ENCODE measurements at places on chromosomes 4 and X.

DNA sequence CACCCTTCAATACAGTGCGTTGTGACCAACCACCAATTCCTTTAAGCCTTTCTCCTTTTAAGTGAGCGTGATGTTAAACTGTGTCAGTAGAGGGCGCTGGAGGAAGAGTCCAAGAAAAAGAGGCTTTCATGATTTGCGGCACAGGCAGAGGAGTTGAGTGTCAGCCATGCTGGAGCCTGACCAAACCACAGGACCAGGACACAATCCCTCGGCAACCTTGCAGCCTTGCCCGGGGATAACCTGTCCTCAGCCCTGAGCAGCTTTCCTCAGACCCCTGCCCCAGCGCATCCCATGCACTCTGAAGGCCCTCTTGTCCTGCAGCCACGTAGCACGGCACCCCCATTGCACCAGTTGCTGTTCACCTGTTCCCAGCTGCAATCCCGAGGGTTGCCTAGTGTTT lies 53.5 kb upstream of the SMIM31 start:
- no peak for DNase-seq

DNA sequence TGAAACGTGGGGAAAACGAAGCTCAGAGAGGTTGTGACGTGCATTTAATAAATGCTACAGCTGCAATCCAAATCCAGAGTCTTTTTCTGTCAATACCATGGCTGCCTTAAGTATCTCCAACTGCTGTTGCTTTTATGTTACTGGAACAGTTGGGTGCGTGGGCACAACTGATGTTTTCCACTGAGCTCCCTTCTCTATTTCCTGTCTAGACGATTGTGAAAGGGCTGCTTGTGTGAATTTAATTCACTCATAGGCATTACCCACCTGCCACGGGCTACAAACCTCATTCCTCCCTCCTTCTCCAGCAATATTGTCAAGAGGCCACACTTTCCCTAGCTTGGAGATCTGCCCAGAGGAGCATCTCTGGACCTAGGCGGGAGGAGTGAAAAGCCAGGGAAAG lies 526.0 kb downstream of the MID1IP1 start:
- no peak for DNase-seq

- DNase-seq: no peak
These were observed 63.3 kb downstream of the AFAP1 start for GRCh38 chr4:7876201-7876875.

- no peak for DNase-seq
These were observed 8.6 kb upstream of the ZXDA start for GRCh38 chrX:57918750-57919436.

GRCh38 chr4:20883677-20884076 lies 183.4 kb downstream of the PACRGL start:
- no peak for DNase-seq

DNA sequence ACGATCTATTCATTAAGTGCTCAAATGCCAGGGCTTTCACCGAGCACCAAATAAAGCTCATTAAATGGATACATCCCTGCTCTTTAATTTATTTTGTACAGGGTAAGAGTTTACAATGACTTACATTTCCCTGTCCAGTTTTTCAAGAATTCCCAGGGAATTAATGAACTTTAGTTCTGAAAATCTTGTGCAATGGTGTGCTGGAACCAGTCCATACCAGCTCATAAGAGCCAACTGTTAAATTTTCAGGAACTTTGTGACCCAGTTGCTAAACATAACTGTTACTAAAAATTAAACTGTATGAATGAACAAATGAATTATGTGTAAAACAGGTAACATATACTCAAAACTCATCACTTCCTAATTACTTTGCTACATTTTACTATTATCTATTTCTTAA lies 191.7 kb upstream of the RASGEF1B start:
- no peak for DNase-seq

- DNase-seq: no peak
These were observed 14.2 kb upstream of the PABPC4L start for GRCh38 chr4:134215620-134216344.

GRCh38 chr4:79357365-79357764 lies 31.5 kb upstream of the NAA11 start:
- DNase-seq: no peak

All from GM12891 (cell line).